Kasumi-1 (cell line): ENCODE measurements at places on chromosomes 2 and 18.
A peak's percentile ranks its signal among the peaks of the same experiment; 100 is the strongest.

GRCh38 chr2:241936457-241937133 lies 67.1 kb downstream of the RTP5 start:
- no peak for DNase-seq

- no peak for DNase-seq
Measured at GRCh38 chr18:75170022-75170789, 38.7 kb downstream of the PTGR3 start.

DNA sequence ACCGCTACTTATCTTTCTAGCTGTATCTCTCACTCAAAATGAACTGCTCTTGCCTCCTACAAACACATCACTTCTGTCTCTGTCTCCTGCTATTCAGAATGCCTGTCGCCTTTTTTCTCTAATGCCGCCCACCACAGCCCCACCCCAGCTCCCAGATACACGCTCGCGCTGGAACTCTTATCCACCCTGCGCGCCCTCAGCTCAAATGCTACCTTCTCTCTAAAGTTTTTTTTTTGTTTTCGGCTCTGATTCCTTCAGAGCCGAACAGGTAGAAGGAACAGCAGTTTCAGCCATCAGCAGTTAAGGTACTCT lies 3.9 kb upstream of the SOS1 start:
- DNase-seq, result peak; percentile 62

- no peak for DNase-seq
Measured at GRCh38 chr2:128630974-128631697, 312.5 kb upstream of the HS6ST1 start.

GRCh38 chr2:176763130-176763529 lies 449.5 kb upstream of the HNRNPA3 start:
- DNase-seq, result no peak

DNA sequence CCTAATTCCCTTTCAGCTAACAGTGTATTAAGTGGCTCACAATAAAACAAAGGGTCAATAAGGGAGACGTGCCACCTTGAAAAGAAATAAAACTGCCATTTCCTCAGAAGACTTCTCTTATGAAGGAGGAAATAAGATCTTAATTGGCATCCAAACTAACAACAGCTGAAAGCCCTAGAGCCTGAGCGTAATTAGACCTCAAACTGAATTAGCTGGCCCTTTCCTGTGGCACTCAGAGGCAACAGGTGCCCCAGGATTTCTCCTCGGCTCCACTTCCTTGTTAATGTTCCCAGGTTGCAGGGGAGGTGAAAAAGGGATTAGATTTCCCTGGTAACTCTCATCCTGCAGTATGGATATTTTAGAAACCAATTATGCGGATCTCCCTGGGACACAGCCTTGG lies 804.3 kb downstream of the DCDC2C start:
- no peak for DNase-seq

- no peak for DNase-seq
Measured at GRCh38 chr2:146031158-146031557, 1511.2 kb upstream of the ZEB2 start.

- DNase-seq, result no peak
Measured at GRCh38 chr2:223735035-223735640, 102.2 kb downstream of the AP1S3 start.

- DNase-seq, result no peak
Measured at GRCh38 chr18:6449213-6449612, 34.5 kb upstream of the L3MBTL4 start.

DNA sequence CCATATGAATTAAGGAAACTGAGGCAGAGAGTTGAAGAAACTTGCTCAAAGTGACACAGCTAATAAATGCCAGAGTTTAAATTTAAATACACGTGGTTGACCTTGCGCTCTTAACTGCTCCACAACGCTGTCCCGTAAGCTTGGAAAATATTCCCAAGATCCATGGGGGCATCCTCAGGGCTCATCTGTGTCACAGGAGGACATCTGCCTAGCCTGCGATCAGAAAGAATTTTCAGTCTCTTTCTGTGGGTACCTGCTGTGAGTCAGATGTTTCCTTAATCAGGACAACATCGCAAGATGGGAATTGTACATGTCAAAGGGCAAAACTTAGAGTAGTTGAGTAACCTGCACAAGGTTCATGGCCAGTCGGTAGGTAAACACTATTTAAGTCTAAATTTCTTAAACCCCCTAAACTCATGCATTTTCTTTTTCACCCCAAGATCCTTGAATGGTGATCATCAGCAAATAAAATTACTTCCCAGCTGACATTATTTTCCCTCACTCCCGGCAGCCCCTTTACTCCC lies 1.4 kb downstream of the CMPK2 start:
- DNase-seq, result no peak

DNA sequence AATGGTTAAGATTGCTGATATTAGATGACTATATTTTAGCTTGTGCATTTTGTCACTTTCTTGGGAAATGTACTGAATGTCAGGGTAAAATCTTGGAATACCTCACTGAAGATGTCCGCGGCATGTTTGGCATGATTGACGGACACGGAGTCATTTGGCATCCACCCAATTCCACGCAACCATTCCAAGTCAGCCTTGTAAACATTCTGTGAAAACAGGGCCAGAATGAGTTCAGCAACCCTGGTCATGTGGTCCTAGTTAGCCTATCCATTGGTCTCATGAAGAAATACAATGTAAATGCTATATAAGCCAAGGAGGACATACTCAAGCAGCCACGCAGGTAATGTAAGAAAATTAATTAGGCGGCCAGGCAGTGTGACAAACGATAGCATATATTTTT lies 159.5 kb downstream of the RIF1 start:
- DNase-seq, result no peak

- DNase-seq, result no peak
Measured at GRCh38 chr2:64865831-64866345, 123.3 kb upstream of the SLC1A4 start.

- DNase-seq, result no peak
Measured at GRCh38 chr18:31244771-31245394, 73.1 kb upstream of the DSG1 start.

DNA sequence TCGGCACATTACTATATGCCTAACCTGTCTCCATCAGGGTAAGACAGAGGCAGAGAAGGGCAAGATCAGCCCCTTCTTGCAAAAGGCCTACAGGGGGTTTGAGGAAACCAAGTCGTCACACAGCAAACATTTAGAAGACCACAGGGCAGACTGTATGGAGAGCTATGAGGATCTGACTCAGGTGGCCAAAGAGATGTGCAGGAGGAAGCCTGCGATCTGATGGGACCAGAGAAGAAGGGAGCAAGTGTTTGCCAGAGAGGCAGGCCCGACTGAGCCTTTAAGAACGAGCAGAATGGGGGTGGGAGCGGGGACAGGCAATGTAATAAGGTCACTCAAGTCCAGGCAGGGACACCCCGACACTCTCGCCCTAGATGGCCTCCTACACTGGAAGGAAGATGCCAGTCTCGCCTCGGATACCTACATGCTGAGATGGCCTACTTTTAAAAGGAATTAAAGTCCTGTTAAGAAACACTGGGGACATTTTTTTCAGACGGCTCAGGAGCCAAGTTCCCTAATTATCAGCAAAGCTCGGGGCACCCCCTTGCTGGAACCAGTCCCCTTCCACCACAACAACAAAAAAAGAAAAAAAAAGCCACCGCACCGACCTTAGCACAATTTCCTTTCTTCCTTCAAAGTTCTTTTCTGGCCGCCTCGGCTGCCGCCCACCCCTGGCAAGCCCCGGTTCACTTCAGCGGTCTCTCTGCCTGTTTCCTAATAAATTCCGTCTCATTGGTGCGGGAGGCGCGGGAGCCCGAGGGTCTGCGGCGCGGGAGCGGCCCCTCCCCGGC lies 1.5 kb downstream of the SFXN5 start:
- peak; percentile 46 for DNase-seq
